ENCODE measurements at places on chromosomes 6 and 20.

DNA sequence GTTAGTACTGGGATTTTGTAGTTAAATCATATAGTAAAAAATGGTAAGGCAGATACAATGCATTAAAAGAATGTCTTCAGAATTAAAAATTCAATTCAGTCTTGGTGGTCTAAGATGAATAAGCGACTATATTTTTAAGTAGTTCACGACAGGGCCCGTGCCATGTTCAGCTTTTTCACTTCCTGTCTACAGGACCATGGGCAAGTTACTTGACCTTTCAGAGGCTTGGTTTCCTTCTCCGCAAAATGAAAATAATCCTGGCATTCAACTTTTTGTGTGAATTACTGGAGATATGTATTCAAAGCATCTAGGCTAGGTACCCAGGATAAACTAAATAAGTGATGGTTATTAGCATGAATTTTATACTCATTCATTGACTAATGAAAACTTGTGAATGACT, 216.0 kb downstream of the BTBD9 start:
- no peak for DNase-seq

GRCh38 chr20:35011589-35012226, 56.0 kb downstream of the MYH7B start:
- DNase-seq = no peak

- no peak for DNase-seq
Measured at GRCh38 chr20:9629831-9630230, 115.4 kb downstream of the LAMP5 start.

GRCh38 chr6:37017606-37018197, 12.2 kb downstream of the FGD2 start:
- no peak for DNase-seq

- DNase-seq = peak; percentile 57
Measured at GRCh38 chr6:33632558-33633039, 11.5 kb downstream of the ITPR3 start.

DNA sequence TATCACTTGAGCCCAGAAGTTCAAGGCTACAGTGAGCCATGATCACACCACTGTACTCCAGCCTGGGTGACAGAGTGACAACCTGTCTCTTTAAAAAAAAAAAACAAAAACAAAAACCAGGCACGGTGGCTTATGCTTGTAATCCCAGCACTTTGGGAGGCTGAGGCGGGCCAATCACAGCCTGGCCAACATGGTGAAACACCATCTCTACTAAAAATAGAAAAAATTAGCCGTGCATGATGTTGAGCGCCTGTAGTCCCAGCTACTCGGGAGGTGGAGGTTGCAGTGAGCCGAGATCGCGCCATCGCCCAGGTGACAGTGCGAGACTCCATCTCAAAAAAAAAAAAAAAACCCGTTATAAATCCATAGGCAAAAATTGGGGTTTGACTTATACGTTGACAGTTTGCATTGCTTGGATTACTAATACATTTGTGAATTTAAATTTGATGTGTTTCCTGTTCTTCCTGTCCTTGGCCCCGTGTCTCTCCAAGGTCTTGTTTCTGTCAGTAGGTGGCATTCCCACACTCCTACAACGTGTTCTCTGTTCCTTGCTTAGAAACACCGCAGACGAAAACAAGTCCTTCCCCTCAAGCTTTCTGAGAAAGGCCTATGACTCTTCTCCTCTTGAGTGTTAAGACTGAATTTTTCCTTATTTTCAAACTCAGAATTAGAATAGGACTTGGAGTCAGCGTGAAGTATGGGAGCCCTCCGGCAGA, 147.0 kb downstream of the DTNBP1 start:
- DNase-seq = no peak

All from activated naive CD4-positive, alpha-beta T cell treated with Interleukin-2 at 50 U/mL for 16 hours (primary cell).